ENCODE measurements at places on chromosomes 7 and 10.

GRCh38 chr10:25824050-25824449 lies 110.0 kb upstream of the MYO3A start:
- no peak for DNase-seq

GRCh38 chr10:92265687-92266258 lies 25.1 kb downstream of the CPEB3 start:
- DNase-seq = no peak

DNA sequence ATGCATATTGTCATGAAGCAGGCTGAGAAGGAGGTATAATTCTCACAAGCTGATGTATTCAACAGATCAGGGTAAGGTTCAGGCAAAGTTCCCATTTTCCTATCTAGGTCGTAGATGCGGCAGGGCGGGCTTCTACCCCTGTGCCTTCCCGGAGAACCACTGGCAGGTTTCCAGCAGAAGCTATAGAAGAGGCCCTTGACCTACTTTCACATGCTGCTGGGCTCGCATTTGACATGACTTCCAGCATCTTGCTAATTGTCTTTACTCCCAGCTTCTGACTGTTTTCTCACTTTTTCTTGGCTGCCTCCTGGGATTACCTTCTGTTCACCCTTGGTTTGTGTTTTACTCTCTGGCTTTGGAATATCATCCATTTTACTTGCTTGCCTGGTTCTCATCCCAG lies 32.6 kb upstream of the ORC5 start:
- DNase-seq = no peak

- DNase-seq = no peak
Observed at GRCh38 chr7:155353256-155353897, 55.7 kb downstream of the INSIG1 start.

GRCh38 chr7:148884049-148884298 lies at the start of gene EZH2:
TSS of gene EZH2 (minus strand) at chr7:148884291. CDS start at chr7:148847298, 36,993 bp downstream.
- no peak for DNase-seq

DNA sequence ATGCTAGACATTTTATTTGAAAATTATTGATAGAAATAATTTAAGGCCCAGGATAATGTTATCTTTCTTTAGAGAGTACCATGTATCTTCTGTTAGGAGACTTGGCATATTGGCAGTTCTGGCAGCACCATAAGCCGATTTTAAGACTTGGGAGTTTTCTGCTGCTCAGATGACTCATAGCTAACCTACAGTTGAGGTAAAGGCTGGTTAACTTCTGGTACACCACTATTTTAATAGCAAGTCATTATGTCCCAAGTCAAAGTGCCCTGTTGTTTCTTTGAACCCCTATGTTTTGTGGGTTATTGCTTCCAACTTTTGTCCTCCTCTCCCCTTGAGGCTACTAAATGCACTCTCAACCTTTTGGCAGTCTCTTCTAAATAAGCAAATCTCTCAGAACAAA lies 25.2 kb downstream of the ATRNL1 start:
- no peak for DNase-seq

DNA sequence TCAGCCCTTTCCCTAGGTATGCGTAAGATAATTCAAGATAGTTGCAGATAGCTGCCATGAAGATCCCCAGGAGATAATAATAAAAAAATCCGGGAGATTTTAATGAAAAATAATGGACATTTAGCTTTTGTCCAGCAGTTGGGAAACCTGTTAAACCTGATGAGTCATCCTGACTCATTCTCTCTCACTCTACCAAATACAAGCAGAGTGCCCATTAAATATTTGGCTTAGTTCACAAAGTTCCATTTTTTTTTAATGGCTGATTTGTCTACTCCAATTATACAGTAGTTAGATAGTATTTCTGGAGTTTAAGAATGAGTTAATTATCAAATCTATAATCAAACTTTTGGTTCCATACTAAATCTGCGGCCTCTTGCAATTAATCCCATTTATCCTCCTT lies 2.1 kb upstream of the SHTN1 start:
- DNase-seq = no peak

GRCh38 chr10:85548034-85548433 lies 818.6 kb downstream of the GRID1 start:
- peak; percentile 14 for DNase-seq

- no peak for DNase-seq
Observed at GRCh38 chr7:152078786-152079185, 53.3 kb downstream of the GALNT11 start.

DNA sequence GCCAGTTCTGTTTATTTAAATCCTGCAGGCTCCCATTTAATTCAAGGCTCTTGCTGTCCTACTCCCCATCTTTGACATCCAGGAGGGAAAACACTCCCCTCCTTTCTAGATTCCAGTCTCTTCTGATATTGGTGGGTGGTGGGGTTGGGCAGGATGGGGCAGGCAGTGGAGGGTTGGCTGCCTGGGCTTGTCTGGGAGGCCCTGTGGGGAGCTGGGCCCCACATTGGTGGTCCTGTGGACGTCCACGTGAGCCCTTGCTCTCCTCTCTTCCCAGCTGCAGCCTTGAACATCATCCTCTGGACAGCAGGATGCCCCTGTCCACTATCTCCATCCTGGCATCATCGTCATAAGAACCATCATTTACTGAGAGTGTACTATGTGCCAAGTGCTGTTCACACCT lies 108.9 kb upstream of the PCBD1 start:
- no peak for DNase-seq

DNA sequence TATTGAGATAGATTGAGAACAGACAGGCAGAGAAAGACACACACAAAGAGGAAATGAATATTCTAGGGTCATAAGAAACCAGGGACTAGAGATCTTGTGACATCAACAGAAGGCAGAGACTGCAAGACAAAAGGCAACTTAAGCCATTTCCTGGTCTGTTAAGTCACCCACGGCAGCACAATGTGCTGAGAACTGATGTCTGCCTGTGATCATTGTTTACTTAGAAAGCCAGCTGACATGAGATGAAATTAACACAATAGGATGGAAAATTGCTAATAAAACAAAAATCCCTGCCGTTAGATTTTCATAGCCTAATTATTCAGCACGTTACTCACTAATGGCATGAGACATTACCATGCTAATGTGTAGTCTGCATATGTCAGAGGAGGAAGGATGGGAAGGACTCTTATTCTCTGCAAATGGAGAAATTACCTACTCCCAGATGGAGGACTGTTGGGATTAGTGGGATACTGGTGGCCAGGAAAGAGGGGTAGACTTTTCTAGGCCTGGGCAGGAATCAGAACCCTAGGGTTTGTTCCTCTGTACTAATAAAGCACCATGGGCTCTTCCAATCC lies 191.3 kb upstream of the PODXL start:
- DNase-seq = no peak

- no peak for DNase-seq
Observed at GRCh38 chr7:84196084-84196503, 1.5 kb upstream of the SEMA3A start.

- DNase-seq = peak; percentile 69
Observed at GRCh38 chr10:110843031-110843430, 28.7 kb upstream of the PDCD4 start.

DNA sequence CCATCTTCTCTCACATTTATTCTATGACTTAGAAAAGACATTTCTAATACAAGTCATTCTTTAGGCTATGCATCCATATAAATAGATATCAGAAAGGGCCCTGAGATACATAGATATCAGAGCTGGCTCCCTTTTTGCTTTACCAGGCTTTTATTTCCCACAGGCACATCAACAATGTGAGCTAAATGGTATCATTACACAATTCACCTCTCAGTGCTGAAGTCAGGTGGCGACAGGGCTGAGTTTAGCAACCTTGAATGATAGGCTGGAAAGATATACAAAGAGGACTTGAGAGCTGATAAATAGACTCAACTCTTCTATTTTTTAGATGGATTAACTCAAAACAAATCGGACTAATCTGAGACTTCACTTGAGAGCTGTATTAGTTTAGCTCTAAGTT lies 189.2 kb upstream of the COL1A2 start:
- DNase-seq = no peak

GRCh38 chr10:128934492-128934891 lies 532.5 kb upstream of the MGMT start:
- no peak for DNase-seq

GRCh38 chr7:35526645-35527044 lies 168.3 kb downstream of the HERPUD2 start:
- no peak for DNase-seq

DNA sequence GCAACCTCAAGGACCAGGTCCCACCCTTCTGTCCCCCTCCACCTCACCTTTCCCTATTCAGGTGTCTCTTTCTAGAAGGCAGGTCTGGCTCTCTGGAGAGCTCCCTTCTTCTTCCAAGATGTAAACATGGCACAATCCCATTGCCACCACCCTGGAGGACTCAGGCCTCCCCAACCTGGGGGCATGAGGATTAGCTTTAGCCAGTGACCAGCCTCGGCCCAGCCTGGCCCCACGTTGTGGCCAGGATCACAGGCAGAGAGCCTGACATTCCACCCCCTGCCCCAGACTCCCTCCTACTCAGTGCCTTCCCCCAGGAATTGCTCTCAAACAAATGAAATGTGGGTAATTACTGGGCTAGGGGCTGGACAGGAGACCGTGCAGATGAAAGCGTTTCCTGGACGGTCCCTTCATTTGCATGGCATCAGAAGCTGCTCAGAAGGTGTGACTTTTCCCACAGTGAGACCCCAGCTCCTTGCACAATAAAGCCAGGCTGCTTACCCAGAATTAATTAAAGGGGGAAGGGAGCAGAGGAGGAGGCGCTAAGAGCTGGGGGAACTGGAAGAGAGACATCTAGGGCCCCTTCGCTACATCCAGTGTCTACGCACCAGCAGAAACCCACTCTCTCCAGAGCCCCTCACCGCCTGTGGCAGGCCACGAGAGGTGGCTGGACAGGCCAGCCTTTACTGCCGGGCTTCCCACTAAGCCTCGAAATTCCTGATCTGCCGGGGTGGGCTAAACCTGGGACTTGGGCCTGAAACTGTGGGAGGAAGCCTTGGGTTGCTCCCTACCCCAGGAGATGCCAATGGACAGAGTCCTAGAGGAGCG lies 7.7 kb downstream of the FGF8 start:
- DNase-seq = no peak

DNA sequence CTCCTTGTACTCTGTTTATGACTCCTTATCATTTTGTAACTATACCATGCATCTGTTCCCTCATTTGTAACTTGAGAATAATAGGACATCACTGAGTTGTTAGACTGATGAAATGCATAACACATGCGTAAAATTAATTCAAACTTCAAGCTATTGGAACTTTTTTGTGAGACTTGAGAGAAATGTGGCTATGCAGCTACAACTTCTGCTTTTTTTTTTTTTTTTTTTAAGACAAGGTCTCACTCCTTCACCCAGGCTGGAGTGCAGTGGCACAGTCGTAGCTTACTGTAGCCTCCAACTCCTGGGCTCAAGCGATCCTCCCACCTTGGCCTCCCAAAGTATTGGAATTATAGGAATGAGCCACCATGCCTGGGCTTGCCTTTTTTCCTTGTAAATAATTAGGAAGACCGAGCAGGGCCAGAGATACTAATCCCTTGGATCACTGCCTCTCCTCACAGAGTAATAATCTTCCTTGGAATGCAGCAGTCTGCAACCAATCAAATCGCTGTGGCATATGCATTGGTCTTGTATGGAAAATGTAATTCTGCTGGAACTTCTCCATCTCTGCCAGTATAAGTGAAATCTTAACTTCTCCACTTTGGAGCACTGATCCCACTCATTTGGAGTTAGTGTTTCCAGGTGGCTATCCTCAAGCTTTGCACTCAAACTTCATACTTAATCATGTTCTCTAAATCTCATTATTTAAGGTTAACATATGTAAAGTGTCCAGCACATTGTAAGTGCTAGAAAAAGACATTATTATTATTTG lies 2.0 kb upstream of the PANK1 start:
- DNase-seq = no peak

DNA sequence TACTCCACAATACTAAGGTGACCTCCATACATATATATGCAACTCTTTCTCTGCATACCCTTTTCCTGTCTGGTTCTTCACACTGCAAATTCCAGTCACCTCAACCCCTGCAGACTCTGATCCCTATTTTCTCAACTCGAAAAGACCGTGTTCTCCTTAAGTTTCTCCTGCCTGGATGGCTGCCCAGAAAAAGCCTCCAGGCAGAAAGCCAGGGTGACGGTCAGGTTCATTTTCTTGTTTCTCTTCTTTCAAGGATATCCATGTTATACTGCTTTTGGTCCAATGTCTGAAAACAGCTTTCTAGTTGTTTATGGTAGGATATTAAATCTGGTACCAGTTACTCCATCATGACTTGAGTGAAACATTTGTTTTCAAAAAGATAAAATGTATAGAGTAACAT lies 267.8 kb upstream of the MYO3A start:
- DNase-seq = no peak

DNA sequence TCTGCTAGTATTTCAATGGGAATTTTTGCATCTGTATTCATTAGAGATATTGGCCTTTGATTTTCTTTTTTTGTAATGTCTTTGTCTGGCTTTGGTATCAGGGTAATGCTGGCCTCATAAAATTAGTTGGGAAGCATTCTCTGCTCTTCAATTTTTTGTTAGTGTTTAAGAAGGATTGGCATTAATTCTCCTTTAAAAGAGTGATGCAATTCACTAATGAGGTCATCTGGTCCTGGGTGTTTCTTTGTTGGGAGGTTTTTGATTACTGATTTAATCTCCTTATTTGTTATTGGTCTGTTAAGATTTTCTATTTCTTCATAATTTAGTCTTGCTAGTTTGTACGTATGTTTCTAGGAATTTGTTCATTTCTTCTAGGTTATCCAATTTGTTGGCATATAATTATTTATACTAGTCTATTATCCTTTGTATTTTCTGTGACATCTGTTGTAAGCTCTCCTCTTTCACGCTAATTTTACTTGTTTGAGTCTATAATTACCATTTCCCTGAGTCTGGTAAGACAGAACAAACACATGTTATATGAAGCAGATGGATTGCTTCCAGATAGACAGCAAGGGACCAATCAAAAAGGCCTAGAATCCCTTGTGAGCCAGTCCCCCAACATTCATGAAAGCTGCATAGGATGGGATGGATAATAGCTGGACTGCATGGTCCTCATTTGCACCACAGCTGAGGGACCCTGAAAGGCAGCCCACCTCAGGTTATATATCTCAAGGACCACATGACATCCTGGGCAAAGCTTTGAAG lies 54.4 kb downstream of the MTPAP start:
- DNase-seq = no peak

- DNase-seq = no peak
Observed at GRCh38 chr7:15600298-15600697, 38.5 kb upstream of the AGMO start.

GRCh38 chr10:48503293-48503911 lies 101.5 kb downstream of the ARHGAP22 start:
- DNase-seq = no peak

DNA sequence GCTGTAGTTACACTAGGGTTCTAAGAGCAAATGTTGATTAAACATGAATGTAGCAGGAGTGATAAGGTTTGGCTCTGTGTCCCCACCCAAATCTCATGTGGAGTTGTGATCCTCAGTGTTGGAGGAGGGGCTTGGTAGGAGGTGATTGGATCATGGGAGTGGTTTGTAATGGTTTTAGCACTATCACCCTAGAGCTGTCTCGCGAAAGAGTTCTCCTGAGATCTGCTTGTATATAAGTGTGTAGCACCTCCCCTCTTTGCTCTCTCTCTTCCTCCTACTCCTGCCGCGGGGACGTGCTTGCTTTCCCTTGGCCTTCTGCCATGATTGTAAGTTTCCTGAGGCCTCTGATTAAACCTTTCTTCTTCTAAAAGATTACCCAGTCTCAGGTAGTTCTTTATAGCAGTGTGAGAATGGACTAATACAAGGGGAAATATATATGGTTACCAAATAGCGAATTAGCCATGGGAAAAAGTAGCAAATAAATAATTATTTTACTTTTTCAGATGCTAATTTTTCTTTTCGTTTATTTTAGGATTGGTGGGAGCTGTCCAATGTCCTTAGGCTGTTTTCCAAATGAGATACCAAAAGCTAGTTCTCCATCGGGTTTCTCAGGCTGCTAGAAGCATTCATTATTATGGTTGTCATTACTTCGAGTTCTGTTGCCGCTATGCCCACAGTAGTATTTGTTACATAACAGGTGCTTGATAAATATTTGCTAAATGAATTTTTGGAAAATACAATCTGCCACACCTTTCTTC lies 58.7 kb downstream of the PTEN start:
- DNase-seq = no peak
